ENCODE measurements at places on chromosomes 4 and X.

DNA sequence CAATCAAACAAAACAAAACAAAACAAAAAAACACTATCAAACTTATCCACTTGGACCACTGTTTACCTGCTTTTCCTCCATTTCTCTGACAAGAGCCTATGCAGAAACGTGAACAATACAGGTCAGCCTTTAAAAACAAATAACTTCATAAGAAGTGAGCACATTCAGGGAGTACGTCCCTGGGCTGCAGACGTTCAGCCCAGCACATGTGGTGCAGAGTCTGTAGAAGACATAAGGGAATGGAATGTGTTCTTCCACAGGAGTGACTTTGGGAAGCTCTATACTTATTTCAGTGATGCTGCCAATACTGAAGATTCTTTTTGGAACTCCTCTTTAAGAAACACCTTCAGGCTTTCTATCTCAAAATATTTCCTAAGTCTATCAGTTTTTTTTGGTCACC, 120.6 kb downstream of the SPRY1 start:
- no peak for DNase-seq

DNA sequence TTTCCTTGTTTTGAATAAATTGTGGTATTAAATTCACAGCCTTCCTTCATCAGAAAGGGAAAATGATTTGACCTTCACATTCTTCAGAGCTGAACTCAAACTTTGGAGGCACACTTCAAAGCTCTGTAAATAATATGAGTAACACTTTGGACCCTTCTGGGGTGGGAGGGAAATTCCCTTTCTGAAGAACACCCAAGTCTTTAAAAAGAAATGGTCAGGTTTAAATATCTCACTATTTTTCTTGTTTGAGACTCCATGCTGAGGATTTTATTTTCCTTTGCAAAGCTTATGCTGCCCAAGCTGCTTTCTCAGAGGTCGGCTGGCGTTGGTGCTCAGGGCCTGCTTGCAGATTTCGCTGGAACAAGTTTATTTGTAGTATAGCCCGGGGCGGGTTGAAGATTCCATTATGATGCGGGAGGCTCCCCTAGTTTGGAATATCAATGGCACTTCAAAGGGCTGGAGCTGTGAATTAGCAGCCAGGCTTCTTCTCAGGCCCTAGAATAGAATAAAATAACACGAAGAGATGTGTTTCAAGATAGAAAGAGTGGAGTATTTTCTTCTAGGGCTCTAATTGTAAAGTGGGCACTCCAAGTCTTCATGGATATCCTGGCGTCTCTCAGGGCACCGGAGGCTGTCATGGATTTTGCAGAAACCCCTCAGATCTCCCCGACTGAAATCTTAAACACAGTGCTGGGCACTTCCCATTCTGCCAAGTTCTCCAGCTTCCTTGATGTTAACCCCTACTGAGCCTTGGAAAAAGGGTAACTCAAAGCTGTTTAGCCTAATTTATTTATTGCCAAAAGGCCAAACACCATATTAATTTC, 315.6 kb downstream of the GPAT3 start:
- DNase-seq = no peak

DNA sequence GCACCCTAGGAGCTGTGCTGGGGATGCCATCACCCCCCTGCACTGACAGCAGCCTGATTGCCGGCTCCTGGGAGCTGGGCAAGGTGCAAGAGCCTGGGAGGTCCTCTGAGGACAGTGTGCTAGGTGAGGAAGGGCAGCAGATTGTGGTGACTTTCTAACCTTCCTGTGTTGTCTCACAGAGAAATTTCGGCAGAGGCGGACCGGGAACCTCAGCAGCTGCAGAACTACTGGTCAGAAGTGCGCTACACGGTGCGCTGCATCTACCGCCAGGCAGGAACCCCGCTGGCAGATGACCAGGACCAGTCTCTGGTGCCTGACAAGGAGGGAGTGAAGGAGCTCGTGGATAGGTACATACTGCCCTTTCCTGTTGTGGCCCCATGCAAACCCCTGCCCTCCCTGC, 89.8 kb downstream of the FAM193A start:
- no peak for DNase-seq

DNA sequence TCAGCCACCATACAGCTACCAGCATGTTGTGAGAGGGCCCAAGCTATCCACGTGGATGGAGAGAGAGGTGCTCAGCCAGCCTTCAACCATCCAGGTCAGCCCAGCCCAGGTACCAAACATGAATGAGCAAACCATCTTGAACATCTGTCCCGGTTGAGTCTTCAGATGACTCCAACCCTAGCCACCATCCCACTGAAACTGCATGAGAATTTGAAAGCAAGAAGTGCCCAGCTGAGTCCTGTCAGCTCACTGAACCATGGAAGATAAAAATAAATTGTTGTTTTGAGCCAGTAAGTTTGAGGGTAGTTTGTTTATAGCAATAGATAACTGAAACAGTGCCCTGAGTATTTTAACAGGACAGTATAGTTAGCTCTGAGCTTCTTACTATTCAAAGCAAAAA, 7.3 kb upstream of the SEL1L3 start:
- no peak for DNase-seq

DNA sequence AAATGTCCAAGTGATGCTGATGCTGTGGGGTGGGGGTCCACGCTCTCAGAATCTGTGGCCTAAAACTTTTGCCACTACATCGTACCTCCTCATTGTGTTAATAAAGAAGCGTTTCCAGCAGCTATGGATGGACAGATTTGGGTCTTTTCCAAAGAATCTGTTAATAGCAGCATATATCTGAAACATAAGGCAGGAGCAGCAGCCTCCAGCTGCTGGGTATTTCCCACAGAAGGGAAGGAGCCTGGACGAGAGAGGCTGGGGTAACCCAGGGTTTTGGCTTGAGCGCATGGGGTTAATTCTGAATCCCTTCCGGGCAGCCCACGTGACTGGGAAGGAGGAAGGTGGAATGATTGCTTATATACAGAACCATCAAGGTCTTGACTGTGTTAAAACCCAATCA, 332.4 kb downstream of the BCOR start:
- no peak for DNase-seq

DNA sequence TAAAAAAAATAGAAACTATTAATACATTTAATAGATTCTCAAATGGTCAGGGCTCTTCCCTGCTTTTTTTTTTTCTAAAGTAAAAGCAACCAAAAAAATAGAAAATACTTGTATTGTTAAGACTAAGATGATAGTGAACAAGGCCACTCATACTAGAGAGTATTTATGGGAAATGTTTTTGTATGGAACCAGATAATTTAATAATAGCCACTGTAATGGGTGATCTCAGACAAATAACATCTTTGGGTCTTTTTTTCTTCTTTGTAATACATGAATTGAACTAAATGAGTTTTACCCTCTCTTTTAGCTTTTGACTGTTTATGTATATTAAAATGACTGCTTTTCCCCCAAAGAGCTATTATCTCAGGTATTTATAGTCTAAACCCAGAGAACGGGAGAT, 92.1 kb upstream of the ELOVL6 start:
- no peak for DNase-seq
